NCI-H1694 treated with DMSO at 0.1 percent for 48 hours (cell line): ENCODE measurements at places on chromosomes 6 and 20.

DNA sequence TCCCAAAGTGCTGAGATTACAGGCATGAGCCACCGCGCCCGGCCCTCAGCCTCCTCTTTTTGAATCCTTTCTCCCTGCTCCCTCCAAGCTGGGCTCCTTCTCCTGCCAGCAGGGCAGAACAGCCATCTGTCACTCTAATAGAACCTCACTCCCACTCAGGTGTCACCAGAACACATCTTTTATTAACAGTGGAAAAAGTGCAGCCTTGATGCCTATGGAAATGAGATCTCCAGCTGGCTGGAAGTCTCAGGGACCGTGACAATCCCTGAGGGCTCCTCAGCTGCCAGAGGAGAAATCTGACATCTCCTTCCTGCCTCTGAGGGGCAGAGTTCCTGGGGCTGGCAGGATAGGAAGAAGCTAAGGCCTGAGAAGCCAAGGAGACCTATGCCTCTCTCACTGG, 28.0 kb downstream of the TMC2 start:
- DNase-seq: peak; percentile 35

GRCh38 chr20:64108731-64109681, 1.6 kb upstream of the NPBWR2 start:
- DNase-seq: no peak

- peak; percentile 27 for DNase-seq
Observed at GRCh38 chr6:136037876-136038460, 186.5 kb downstream of the PDE7B start.

- peak; percentile 93 for DNase-seq
Observed at GRCh38 chr20:3654326-3655130, 8.7 kb downstream of the GFRA4 start.

DNA sequence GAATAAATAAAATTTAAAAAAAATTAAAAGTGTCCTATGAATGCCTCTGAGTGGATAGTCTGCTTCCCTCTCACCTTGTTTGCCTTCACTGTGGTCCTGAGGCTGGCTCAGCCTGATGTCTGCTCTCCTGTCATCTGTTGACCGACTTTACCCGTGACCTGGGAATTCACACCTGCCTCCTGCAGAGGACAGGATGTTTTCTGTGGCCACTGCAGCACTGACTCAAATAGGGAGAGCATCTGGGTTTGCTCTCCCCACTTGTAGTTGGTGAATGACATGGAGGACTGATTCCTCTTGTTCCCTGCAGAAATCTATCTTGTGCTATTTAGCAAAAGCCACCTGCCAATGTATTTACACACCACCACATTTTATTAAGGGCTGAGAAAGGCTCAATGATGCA, 52.4 kb upstream of the ERVFRD-1 start:
- no peak for DNase-seq
